Stimulated activated CD8-positive, alpha-beta memory T cell treated with anti-CD3 and anti-CD28 coated beads, Interleukin-2, amount 100 ng/mL, for 1 hour (primary cell): ENCODE measurements at places on chromosomes 11 and 22.

GRCh38 chr11:100581318-100581717 is 105.8 kb upstream of the ARHGAP42 start:
- DNase-seq, result no peak

GRCh38 chr11:30573951-30574350 is 12.2 kb downstream of the MPPED2 start:
- no peak for DNase-seq

DNA sequence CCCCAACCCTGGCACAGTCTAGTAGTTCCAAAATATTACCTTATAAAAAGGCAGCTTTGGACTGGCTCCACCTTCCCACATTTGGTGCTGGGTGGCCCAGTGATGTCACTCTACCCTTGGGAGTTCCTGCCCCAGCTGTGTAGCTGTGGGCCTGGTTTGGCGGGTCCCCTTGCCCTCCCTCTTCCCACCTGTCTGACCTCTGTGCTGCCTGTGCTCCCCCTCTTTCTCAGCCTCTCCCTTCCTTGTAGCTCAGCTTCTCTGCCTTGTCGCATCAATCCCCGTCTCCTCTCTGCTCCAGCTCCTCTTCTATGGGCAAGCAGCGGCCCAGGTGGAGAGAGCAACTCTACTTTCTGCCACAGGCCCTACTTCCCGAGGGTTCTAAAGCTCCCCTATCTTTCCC is 54.6 kb downstream of the CHRDL2 start:
- DNase-seq, result no peak

DNA sequence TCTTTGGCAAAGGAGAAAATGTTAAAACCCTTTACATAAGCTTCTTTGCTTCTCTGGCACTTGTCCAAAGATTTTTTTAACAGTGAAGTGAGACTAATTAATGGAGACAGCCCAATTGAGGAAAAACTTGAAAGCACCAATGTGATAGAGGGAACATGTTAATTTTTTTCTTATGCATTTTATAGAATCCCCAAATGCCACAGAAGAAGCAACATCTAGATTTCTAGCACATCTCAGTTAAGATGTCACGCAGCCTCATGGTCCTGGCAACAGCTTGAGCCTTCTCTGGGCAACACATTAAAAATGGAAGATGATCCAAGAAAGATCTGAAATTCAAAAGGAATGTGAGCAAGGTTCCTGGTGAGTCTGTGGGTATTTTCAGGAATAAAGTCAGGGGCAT is 48.5 kb downstream of the PACSIN2 start:
- DNase-seq, result no peak

GRCh38 chr22:46083383-46084350 is 66.7 kb upstream of the PPARA start:
- no peak for DNase-seq

GRCh38 chr22:38614332-38615063 is 41.7 kb downstream of the FAM227A start:
- no peak for DNase-seq

GRCh38 chr11:5625281-5625680 is 480 bp downstream of the TRIM34 start:
- DNase-seq, result no peak

GRCh38 chr22:49209452-49210195 is 618.0 kb downstream of the BRD1 start:
- no peak for DNase-seq
